ENCODE measurements at places on chromosomes 2 and 18.

- no peak for DNase-seq
Observed at GRCh38 chr2:239233576-239233975, 167.2 kb downstream of the HDAC4 start.

GRCh38 chr2:8984855-8985254, 18.6 kb downstream of the MBOAT2 start:
- no peak for DNase-seq

DNA sequence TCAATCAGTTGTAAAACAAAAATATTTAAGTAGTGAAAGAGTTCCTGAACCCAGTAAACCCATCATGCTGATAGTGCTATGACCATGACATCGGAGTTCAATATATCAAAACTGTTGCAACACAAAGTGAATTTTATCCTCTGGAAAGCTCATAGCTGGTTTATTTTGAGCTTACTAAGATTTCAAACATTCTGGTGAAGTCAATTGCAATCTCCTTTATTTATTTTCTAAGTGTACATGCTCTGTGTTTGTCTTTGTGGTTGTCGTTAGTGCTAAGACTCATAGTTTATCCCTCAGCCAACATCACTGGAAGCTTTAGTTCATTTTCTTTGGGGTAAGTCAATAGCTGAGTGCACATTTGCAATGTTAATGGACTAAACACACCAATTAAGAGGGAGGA, 91.9 kb downstream of the QPCT start:
- no peak for DNase-seq

GRCh38 chr18:67938660-67939059, 422.1 kb upstream of the DSEL start:
- DNase-seq, result no peak

- DNase-seq, result no peak
Observed at GRCh38 chr2:1600191-1601066, 143.9 kb downstream of the PXDN start.

- DNase-seq, result no peak
Observed at GRCh38 chr18:3114026-3114425, 101.1 kb upstream of the LPIN2 start.
